NCI-H1417 treated with DMSO at 0.1 percent for 48 hours (cell line): ENCODE measurements at places on chromosomes 1 and 21.

GRCh38 chr1:9291914-9292360, 757 bp upstream of the SPSB1 start:
- DNase-seq, result no peak

DNA sequence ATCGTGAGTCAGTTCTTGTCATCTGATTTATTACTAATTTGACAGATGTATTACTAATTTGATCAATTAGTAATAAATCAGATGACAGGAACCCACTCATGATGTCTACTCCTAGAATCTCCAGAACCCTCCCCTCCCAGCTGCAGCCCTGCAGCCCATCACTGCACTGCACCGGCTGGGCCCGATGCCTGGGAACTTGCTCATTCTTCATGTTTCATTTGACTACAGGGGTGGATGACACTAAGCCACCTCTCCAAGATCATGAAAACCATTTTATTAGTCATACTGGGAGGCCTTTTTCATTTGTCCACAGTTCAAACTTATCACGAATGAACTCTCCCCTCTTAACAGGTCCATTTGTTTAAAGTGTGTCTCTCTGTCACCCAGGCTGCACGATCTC, 41.0 kb downstream of the KCNH1 start:
- no peak for DNase-seq

GRCh38 chr1:109258481-109259466, 9.4 kb downstream of the CELSR2 start:
- DNase-seq, result no peak

DNA sequence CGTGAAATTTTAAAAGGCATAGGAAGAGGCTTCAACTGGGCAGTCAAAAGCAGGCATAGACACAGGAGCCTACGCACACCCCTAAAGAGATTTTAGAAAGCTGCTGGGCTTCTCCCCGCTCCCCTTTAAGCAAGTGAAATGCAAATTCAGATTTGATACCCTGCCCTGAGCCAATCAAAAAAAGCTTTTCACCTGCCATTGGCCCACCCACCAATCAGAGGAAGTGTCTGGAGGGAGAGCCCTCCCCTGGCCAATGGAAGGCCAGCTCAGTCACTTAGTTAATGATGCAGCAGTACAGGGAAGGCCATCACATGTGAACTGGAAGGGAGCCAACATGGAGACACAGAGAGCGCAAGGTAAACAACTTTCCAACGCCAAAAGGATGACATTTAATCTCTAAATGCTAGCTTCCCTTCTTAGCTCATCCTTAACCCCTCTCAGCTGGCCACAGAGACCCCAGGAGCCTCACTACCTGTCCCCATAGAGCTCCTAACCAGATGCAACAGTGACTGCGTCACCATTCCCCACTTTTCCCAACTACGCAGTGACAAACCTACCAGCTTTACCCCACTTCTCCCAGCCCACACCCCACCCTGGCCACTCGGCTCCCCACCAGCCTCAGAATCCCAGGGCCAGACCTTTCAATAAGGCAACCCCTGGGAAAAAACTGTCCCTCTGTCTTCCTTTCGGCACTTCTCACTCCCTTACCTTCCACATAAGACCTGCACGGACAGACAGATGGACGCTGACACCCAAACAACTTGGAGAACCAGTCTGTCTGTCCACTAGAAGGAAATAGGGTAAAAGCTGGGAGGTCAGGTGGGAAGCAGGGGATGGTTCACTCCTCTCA, 71.0 kb downstream of the CD46 start:
- DNase-seq, result no peak

DNA sequence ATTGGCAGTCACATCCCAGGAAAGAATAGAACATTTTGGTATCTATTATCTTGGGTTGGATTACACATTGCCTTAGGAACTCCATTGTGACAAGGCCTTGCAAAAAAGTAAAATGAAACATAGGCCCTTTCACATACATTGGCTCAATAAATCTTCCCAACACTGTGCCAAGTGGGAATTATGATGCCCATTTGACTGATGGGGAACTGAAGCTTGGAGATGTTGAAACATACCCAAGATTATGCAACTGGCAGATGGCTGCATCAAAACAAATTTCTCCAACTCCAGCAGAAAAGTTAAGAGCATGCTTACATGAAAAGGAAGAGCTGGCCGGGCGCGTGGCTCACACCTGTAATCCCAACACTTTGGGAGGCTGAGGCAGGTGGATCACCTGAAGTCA, 26.9 kb downstream of the PLEKHO1 start:
- no peak for DNase-seq

- DNase-seq, result no peak
Measured at GRCh38 chr1:42845866-42846256, 552 bp upstream of the ZNF691 start.

DNA sequence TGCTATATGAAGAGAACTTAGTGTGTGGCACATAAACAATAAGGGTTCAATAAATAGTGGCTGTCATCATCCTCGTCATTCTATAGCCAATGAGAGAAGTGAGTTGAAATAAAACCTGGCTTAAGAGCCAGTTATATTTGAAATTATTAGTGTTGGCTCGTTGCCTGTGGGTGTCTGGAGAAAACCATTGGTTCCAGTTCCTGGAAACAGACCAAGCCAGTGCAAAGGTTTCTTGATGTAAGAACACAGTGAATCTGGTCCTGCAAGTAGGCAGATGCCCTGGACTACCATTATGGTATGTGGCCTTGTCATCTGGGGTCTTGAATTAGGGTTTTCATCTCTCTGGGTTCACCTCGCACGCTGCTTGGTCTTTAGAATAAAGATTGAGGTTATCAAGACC, 43.3 kb downstream of the URB2 start:
- no peak for DNase-seq
